8988T (cell line): ENCODE measurements at places on chromosomes 1 and 21.

DNA sequence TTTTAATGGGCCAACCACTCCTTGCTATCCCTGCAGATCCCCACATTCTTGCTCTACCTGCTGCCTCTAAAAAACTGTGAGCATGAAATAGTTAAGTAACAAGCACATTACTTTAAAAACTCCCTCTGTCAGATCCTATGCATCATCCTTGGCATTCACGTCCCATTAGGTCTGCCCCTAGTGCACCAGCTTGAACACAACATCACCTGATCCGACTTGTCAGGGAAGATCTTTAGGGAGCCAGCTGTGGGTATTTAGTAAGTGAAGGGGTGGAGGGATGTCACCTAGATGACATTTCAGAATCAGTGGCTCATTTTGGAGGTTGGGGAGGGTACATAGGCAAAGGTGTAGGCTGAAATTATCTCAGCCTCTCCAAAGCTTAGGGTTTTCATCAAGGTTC lies 33.5 kb downstream of the RXRG start:
- no peak for DNase-seq

- DNase-seq = no peak
Measured at GRCh38 chr1:20184997-20185833, 681 bp upstream of the UBXN10 start.

DNA sequence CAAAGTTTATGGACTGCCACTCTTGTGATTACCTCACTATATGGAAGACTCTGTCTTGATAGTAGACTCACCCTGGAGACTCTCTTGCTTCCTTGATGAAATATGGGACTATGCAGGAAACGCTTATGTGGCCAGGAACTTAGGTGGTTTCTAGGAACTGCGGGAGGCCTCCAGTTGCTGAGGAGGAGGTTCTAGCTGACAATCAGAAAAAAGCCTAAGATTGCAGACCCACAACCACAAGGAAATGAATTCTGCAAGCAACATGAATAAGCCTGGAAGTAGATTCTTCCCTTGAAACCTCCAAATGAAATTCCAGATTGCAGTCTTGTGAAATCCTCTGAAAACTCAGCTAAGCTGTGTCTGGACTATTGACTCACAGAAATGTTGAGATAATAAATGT lies 88.9 kb upstream of the COL11A1 start:
- no peak for DNase-seq

- DNase-seq = no peak
Measured at GRCh38 chr1:149846042-149846441, 53.3 kb upstream of the BOLA1 start.

DNA sequence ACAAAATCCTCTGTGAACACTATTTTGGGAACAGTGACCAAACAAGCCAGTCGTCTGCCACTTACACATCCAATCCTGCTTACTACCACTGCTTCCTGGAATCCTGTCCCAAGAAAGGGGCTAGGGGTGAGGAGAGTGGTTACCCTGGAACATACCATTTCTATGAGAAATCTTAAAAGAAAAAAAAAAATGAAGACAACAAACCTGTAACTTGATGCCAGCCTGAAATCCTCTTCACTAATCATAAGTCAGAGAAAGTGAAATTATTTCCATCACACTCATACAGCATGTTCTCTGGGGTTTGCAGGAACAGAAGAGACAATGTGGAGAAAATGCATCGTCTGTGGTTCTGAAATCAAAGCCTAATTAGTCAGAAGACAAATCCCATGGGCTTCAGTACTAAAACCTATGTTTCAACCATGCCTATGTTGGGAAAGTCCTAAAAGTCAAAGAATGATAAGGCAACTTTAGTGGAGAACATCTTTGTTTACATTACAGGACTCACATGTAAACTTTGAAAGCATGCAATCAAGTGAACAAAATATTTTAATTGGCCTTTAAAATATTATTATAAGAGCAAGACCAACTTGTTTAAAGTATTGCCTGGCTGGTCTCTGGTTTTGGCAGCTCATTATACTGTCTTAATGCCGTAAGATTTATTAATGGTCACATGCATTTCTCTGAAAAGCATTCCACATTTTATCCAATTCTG lies 220.7 kb downstream of the LTN1 start:
- DNase-seq = no peak

- DNase-seq = no peak
Measured at GRCh38 chr21:38032082-38032801, 116.0 kb upstream of the KCNJ6 start.

- DNase-seq = no peak
Measured at GRCh38 chr1:228920831-228921230, 185.6 kb downstream of the RHOU start.

DNA sequence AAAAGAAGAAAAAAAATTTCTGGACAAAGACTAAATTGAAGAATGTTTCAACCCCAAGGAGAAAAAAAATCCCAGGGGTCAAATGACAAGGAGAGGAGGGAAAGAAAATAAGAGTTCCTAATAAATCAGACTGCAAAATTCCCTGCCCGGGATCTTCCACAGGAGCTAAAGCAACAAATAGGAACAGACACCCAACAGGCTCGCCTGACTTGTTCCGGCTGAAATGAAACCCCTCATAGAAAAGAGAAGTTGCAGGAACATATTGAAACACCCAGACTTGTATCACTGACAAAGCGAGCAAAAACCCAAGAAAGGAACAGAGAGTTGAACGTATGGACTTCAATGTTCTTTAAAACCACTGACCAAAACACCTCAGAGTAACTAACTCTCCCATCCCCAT lies 123.0 kb downstream of the TIAM1 start:
- DNase-seq = no peak

DNA sequence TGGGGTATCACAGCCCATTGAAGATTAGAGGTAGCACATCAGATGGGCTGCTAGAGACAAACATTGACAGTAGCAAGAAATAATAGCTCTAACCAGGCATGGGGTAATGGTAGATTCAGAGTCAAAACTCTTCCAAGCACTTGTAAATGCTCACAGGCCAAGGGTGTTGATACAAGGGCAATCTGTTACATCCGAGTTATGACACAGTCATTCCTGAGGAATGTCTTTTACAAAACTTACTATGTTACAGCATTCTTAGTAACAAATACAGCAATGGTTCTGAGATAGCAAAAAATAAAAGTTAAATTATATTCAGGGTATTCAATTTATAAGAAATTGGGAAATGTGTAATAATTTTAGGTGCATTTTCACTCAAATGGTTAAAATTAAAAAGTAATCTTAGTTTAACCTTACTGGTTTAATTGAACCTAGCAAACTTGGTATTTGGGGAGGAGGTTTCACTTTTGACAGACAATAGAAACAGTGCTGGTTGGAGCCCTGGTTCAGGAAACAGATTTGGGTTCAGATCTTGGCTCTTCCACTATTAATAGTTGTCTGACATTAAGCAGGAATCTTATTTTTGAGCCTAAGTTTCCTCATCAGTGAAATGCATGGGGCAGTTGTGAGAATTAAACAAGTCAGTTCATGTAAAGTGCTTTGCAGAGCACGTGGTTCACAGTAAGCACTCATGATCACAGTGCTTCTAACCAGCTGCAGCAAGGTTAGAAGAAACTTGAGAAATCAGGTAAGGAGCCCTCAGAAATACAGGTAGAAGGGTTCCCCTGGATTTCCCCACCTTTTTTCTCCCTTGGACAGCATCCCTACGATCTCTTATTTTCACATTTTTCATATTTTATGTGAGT lies 4.4 kb downstream of the ST3GAL3 start:
- DNase-seq = no peak

- DNase-seq = no peak
Measured at GRCh38 chr1:219528633-219529032, 84.3 kb downstream of the ZC3H11B start.

DNA sequence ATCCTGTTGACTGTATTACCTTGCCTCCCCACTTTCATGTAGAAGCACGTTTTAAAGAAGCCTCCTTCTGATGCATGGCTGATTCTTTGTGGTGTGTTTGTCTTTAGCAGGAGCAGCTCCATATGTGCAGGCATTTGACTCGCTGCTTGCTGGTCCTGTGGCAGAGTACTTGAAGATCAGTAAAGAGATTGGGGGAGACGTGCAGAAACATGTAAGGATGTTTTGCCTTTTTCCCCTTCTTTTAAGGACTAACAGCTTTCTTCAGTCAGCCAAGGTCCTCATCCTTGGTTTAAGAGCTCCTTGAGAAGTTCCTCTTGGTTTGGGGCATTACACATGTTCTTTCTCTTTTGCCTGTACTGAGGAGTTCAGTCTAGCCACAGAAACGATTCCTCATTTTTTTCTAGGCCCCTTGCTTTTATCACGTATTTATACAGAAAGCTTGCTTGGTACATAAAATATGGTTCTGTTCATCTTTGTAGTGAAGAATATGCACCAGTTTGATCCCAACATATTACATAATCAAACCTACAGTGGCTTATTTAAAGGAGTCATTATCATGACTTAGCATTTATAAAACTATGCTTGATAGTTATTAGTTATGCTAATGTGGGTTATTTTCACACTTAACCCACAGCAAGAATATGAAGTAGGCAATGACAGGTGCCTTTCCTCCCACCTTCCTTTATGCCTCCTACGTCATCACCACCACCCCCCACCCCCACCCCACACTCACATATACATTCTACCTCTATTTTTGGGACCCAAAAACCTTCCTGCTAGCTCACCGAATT lies 19.6 kb downstream of the CAP1 start:
- no peak for DNase-seq

DNA sequence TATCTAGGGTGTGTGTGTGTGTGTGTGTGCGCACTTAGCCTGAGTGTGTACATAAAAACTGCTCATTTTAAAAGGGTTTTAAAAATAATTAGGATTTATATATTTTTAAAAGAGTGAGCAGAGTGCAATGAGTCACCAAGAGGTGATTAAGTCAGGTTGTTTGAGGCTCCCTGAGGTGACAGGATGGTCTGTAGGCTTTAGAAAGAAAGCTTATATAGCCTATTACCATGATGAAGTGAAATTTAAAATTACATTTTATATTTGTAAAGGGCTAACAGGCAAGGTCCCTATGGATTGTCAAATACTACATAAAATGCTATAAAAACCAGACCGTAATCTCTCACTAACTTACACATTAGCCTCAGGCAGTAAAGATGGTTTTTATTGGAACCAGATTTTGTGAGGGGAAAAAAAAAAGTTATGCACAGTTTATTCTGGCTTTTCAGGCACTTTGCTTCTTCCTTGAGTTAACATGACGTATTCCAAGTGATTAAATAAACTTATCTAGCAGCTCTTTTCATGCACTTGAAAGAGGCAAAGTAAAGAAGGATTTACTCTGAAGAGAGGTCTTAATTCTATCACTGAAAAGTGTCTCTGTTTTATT lies 711.7 kb upstream of the PTBP2 start:
- DNase-seq = no peak

DNA sequence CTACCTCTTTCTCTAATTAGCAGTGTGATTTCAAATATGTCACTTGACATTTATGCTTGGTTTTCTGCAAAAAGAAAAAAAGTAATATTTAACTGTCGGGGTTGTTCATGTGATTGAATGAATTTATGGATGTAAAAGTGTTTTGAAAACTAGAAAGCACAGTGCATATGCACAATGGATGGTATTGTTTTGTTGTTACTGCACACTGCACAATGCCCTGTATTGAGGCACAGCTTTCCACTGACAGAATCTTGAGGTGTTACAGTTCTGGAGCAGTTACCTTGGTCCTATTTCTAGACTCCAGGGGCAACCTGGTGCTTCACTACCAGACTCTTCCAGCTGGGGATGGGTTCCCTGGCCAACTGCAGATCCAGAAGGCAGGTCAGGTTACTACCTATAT lies 116.8 kb upstream of the L1TD1 start:
- no peak for DNase-seq

DNA sequence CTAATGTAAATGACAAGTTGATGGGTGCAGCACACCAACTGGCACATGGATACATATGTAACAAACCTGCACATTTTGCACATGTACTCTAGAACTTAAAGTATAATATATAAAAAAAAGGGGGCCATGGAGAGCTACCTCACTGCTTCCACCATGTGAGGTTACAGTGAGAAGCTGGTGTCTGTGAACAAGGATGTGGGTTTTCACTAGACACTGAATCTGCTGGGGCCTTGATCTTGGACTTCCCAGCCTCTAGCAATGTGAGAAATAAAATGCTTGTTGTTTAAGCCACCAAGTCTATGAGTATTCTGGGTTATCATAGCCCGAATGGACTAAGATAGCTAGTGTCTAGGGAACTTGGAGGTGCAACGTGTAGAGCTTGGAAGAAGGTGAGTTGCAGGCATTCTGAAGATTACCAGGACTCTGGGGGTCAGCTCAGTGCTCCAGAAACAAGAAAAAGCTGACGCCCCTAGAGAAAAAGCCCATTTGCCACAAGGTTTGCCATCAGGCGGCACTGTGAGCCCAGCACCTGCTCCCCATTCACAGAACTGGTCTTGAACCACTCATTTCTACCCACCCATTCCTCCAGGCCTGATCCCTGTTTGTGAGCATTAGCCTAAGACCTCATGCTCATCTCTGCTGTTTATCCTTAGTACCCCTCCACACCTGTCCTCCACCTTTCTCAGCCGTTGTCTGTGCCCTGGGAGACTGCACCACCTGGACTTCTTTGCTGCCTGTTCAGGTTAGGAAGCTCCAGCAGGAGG lies 15.1 kb upstream of the FYB2 start:
- DNase-seq = no peak

DNA sequence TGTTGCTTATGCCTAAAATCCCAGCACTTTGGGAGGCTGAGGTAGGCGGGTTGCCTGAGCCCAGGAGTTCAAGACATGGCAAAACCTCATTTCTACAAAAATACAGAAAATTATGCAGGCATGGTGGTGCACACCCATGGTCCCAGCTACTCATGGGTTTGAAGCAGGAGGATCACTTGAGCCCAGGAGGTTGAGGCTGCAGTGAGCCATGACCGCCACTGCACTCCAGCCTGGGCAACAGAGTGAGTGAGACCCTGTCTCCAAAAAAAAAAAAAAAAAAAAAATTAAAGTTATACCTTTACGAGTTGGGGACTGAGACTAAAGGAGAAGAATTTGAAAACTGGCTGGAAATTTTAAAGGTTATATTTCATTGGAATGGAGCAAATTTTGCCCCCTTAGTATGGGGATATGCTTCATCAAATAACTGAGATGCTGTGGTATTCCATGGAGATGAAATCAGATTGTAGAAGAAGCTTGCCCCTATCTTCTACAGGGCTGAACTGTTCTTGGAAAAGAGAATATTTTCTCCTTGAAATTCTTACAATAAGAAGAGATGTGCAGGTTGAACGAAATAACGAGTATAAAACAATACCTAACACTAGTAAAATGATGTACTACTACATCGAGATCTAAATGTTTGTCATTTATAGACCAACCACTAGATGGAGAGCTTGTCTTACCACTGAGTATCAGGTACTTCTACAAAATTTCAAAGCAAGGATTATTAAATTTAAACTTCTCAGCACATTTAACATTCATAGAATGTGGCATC lies 34.9 kb upstream of the SCYL3 start:
- DNase-seq = no peak

DNA sequence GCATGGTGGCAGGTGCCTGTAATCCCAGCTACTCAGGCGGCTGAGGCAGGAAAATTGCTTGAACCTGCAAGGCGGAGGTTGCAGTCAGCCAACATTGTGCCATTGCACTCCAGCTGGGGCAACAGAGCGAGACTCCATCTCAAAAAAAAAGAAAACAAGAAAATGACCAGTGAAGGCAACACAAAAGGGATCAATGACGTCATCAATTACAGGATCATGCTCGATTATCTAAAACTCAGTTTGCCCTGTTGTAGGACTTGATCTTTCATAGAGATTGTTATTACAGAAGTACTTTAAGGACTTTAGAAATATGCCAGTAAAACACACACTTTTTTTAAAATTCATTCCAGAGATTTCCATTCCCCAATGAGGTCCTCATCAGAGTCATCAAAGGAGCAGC lies 147.8 kb downstream of the ETS2 start:
- DNase-seq = no peak

GRCh38 chr1:60825593-60825992 lies 256.8 kb upstream of the NFIA start:
- no peak for DNase-seq

- no peak for DNase-seq
Measured at GRCh38 chr1:67044631-67045270, 9.2 kb downstream of the SLC35D1 start.
